Pericardium fibroblast (primary cell): ENCODE measurements at places on chromosomes 6 and 20. TPM values are rescaled to one million over a fixed set of nuclear protein-coding genes. Genes with fewer than 3 reads are reported as not detected.

Gene SLC4A11
- total RNA-seq, result 1.4 TPM in 2 replicates

Gene GSTA4
- 38.0 and 45.8 TPM in 2 replicates for total RNA-seq

Gene ULBP3
- 6.9 and 7.1 TPM in 2 replicates for total RNA-seq

Gene DLL1
- total RNA-seq, result 1.8 TPM in 1 of 2 replicates, not detected in the other

Gene TUBE1
- total RNA-seq, result 21.5 and 21.6 TPM in 2 replicates

Gene SERINC1
- total RNA-seq, result 138 and 149 TPM in 2 replicates

Gene SDC4
- 45.2 and 48.1 TPM in 2 replicates for total RNA-seq

Gene C20orf141
- total RNA-seq, result 0.47 TPM in 1 of 2 replicates, not detected in the other
